T-helper 22 cell (primary cell): ENCODE measurements at places on chromosomes 7 and 10.

DNA sequence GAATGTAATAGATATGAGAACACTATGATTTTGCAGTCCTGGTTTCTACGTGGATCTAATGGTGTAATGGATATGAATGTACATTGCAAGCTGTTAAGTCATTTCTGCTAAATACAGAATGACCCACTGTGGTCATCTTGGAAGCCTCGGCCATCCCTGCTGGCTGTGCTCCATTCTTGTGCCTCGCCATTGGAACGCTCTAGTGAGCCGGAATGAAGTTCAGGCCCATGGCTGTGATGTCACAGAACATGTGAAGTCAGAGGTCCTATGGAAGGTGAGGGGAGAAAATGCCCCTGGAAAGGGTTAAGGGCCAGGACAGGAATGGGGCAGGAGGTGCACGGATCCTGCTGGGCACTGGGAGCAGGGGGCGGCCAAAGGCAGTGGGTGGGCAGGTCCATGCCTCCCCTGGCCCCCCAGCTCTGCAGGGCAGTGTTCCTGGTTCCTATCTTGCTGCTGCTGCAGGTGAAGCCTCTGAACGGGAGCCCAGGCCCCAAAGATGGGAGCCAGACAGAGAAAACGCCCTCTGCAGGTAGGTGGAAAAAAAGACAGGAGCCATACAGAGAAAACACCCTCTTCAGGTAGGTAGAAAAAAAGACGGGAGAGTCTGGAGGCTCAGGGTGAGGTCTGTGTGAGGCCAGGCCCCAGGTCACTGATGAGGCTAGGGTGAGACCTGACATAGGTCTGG, at the start of gene LLCFC1:
Gene LLCFC1 (plus strand): TSS at position 259 of the 685 bp plus-strand sequence. CDS start 138 bp downstream, at position 397.
- DNase-seq = no peak

GRCh38 chr7:85600395-85600794, 413.5 kb upstream of the SEMA3D start:
- DNase-seq = no peak

GRCh38 chr7:142714375-142714774, 34.9 kb upstream of the PRSS1 start:
- peak; percentile 34 for DNase-seq

DNA sequence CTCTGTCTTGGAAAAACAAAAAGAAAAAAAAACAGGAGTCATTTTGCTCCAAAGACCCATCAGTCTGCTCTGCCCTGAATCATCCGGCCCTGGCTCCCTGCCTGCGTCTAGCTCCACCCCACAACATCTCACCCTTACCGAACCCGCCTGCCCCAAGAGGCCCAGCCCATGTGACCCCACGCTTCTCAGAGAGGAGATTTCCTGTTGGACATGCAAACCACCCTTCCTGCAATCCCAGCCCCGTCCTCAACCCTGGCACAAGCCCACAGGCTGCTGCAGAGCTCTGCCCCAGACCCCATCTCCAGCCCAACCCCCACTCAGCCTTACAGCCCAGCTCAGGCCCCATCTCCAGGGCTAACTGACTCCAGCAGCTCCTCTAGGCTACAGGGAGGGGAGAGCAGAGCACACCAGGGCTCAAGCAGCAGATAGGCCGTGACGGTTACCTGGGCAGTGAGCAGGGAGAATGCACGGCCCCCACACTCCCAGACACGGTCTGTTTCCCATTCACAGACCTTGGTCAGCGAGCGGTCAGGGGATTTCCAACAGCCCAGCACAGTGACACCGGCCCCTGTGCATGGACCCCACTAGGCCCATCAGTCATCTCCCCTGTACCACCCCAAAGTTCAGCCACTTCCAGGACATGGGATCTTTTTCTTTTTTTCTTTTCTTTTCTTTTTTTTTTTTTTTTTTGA, 69.9 kb upstream of the GTF2I start:
- DNase-seq = no peak

DNA sequence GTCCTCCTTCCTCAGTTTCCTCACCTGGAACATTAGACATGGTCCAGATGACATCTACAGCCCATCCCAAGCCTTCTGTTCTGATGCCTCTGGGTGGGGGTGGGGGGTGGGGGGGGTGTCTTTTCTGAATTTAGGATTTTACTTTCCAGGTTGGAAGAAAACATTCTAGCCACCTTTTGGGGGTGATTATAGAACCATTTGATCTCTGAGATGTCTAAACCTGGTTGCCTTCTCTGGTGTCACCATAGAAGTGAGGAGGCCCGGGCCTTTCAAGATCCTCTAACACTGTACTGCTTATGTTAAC, 411.0 kb upstream of the ZMIZ1 start:
- DNase-seq = no peak

- no peak for DNase-seq
Measured at GRCh38 chr7:3107889-3108570, 64.4 kb upstream of the CARD11 start.

DNA sequence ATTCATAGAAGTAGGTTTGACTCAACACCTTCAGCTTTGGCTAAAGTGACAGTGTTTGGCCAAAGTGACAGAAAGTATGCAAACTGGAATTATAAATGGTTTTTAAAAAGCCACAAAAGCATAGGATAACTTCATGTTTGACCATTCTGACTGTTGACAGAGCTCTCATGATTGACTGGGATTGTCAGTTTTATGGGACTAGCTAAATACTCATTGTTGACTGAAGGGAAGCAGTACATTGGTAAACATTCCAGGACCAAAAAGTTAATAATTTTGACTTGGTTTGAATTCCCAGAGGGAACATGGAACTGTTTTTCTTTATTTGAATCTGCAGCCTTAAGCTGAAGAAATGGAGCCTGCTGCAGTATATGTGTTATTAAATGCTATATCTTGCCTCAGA, 84.6 kb upstream of the STEAP4 start:
- DNase-seq = no peak

GRCh38 chr10:63454631-63455030, 11.1 kb downstream of the JMJD1C start:
- DNase-seq = no peak

GRCh38 chr7:69545175-69545574, 53.1 kb upstream of the AUTS2 start:
- no peak for DNase-seq

GRCh38 chr10:33287112-33287511, 47.4 kb downstream of the NRP1 start:
- DNase-seq = no peak

- no peak for DNase-seq
Measured at GRCh38 chr10:100826031-100826651, 80.8 kb downstream of the PAX2 start.

DNA sequence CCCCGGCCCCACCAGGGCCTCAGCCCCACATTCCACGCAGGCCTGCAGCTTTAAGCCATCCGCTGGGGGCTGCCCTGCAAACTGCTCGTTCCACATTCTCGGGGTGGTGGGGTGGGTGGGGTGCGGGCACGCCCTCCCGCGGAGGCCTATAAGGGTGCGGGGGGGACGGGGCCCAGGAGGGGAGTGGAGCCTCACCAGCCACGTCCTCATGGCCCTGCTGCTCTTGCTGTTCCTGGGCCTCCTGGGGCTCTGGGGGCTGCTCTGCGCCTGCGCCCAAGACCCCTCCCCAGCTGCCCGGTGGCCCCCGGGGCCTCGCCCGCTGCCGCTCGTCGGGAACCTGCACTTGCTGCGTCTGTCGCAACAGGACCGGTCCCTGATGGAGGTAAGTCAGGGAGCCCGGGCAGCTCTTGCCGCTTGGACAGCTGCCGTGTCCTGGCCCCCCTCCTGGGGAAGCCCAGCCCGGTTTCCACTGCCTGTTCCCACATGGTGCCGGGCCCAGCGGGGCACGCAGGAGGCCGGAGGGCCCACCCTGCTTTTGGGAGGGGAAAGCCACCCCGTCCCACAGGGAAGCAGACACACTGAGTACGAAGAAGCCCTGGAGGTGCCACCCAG, at the start of gene CYP2W1:
Gene CYP2W1 (plus strand): TSS at position 178 of the 612 bp plus-strand sequence. CDS start 31 bp downstream, at position 209.
- DNase-seq = no peak

DNA sequence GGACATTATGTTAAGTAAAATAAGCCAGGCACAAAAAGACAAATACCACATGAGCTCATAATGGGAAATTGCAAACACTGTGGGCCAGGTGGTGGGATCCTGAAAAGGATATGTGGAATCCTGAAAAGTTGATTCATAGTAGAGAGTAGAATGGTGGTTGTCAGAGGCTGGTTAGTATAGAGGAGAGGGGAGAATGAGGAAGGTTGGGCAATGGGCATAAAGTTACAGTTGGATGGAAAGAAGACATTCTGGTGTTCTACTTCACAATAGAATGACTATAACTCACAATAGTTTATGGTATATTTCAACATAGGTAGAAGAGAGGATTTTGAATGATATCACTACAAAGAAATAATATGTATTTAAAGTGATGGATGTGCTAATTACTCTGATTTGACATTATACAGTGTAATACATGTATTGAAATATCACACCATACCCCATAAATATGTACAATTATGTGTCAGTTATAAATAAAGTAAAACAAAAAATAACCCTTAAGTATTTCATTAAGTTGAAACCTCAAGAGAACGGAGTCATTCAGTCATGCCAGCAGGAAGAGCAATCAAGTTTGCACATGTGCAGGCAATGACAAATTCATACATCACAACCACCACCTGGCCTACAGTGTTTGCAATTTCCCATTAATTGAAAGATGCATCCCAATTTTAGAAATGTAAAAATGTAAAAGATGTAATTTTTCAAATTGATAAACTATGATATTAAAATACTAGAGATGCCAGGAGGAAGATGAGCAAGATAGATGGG, 156.7 kb downstream of the MAGI2 start:
- DNase-seq = no peak

DNA sequence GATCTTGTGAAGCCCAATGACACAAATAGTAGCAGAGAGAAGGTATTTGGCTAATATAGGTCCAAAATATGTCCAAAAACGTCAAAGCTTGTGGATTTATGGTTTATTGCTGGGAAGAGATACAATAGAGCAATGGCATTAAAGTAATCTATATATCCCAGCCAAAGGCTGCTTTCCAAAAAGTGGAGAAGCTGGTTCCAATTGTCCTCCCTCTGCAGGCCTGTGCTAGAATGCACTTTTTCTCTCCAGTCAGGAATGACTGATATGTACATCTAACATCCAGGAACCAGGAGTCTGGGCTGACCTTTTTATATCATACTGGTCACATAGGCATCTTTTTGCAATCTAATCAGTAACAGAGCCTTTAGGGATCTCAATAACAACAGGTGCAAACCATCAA, 167.1 kb upstream of the FAM3C start:
- DNase-seq = no peak
